GDM1 (cell line): ENCODE measurements at places on chromosomes 6 and 20.

DNA sequence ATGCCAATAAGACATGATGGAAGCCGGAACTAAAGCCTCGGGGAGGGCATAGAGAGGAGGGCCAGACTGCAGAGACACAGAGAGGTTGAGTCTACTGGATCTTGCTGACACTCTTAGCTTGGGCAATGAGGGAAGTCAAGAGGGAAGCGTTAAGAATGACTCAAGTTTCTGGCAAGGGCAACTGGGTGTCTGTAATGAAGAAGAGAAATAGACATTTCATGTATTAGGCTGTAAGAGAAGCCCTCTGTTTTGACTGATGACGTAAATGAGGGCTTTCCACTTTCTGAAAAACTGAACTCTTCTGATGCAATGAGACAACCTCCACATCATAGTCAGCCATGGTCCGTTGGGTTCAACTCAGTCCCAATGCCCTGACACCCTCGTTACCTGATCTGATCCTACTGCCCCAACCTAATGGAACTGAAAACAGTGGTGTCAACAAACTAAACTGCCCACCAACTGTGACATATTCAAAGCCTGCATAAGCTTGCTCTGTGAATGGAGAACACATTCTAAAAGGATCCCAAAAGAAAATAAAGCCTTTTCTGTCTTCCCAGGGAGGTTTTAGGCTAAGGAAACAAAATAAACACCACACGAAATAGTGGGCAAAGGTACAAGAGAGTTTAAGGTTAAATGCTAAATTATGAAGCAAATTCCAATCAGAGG lies 45.8 kb upstream of the PNRC1 start:
- DNase-seq: no peak

DNA sequence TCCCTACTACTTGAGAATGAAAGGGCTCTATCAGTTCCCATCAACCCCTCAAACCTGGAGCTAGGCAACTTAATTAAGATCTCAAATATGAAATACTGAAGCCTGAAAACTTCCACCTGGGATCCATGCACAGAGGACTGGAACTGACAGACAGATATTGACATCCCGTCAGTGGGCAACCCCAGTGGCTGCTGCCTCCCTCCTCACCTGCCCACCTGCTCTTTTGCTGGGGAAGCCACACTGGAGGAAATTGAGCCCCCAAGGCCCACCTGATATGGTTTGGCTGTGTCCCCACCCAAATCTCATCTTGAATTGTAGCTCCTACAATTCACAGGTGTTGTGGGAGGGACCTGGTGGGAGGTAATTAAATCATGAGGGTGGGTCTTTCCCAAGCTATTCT lies 192.8 kb downstream of the LRFN2 start:
- DNase-seq: no peak

DNA sequence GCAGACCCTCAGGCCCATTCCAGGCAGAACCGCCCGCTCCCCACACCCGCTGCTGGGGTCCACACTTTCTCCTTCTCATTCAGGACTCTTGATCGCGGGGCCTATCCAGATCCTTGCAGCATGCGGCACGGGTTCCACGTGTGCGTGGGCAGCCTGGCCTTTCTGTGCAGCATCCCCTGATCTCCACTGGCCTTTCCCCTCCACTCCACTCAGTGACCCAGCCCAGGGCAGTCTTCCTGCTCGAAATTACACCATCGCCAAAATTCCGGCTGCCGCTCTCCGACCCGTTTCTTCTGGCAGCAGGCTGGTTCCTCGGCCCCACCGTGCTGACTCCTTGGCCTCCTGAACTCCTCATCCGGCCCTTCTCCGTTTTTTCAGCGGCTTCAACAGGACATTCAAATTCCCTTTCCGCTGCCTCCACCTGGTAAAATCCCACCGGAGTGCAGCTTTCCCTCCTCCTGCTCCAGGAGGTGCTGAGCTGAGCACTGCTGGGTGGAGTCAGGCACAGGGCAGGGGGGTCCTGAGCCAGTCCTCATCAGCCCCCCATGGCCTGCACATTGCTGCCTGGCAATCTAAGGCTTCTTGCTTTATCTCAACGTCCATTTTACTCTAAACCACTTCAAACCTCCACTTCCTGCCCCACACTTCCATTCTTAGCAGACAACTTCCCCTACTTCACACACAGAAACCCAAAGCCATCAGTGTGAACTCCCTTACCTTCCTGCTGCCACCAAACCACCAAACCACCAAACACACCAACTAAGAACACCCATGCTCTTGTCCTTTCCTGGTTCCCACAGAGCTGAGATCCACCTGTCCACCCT lies 9.0 kb downstream of the SFT2D1 start:
- peak; percentile 74 for DNase-seq

DNA sequence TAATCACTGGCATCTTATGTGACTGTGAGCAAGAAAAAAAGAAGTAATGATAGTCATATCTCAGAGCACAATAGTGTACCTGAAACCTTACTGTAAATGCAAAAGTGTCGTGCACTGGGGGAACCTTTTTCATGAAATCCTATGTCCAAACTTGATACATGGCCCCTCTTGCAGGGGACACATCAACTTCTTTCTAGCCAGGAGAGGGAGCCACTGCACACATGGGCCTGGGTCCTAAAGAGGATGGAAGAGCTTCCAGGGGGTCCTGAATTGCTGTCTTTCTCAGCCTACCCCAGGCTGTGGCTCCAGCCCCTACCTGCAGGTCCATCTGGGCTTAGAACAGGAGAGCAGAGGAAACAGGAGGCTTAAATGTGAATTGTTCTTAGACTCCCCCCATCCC lies 165.7 kb downstream of the SOD2 start:
- DNase-seq: no peak

- peak; percentile 33 for DNase-seq
Measured at GRCh38 chr20:36214684-36215256, 21.5 kb upstream of the AAR2 start.

DNA sequence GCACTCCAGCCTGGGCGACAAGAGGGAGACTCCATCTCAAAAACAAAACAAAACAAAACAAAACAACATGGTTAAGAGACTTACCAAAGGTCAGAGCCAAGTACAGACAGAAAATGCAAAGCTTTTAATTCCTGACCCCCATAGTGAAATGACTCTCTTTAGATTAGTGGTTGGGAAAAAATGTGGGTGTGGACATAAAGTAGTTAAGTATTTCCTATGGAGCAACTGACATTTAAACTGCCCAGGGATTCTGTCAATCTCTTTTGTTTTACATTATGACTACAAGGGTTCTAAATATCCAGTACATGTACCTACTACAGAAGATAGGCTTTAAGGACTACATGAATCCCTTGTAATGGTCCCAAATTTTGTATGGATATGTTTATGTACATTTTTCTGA lies 75.1 kb downstream of the IRAK1BP1 start:
- DNase-seq: no peak

- DNase-seq: no peak
Measured at GRCh38 chr6:4413073-4413472, 277.7 kb upstream of the ECI2 start.

DNA sequence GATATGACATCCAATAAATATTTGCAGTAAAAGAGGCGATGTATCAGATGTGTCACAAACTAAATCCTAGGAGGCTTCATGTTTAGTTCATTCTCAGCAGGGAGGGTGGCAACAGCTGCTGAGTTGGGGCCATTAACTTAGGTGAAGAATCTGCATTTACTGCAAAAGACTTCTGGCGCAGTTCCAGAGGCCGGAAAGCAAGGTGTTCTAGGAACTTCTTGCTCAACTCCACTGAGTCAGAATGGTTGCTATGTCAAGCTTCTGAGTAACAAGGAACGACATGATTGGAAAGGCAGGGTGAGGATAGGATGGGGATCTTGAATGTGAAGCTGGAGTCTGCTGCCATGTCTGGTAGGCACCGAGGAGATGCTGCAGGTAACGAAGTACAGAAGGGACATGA lies 11.7 kb downstream of the ADNP start:
- DNase-seq: no peak

DNA sequence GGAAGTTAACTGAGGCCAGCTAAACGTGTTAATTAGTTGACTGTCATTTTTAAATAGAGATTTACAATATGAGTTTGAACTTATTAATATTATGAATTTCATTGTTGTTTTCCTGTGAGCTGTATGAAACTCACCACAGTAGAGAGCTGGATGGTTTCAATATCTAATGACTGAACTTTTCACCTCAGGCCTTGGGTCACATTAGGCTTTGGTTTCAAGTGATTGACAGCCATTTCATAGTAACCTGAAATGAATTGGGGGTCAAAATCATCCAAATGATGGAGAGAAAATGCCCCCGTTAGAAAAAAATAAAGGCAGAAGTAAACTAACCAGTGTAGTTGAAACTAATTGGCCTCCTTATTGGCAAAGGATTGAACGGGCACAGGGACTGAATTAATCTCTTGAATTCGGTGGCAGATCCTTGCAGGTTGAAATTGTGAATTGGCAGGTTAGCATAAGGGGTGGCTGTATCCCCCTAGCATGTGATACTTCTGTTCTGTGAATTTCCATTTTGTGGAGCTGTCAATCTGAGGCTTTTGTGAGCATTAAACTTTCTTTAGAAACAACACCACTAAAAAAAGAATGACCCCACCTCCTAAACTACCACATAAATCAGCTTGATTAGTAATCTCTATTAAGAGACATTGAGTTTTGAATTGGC lies 155.1 kb upstream of the MMS22L start:
- DNase-seq: no peak

DNA sequence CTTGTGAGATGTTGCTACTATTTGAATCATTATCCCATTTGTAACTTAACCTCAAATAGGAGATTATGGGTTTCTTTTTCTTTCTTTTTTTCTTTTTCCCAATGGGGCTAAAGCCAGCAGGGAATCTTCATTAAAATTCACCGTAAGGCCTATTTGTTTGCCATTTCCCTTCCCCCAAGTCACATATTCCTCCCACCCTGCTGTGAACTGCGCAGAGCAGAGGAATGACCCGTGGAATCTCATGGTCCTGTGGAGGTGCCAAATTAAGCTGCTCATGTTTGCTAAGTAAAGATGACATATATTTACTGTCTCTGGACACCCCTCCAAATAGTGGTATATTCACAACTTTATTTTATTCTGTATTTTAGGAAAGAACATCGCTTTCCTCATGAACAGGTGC lies 699.3 kb downstream of the RNF144B start:
- DNase-seq: no peak

DNA sequence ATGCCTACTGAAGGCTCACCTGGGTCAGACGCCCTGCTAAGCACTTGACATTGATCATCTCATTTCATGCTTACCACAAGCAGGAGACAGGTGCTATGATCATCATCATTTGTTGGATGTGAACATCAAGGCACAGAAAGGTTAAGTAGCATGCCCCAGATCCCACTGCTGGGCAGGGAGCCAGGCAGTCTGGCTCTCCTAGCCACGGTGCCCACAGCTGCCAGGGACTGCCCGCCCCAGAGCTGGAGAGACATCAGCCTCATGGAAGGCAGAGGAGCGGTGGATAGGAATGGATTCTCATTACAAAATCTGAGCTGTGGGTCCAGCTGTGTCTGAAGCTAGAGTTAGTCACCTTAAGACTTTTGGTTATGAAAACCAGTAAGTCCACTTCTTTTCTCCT lies 3.6 kb downstream of the SULF2 start:
- DNase-seq: no peak

DNA sequence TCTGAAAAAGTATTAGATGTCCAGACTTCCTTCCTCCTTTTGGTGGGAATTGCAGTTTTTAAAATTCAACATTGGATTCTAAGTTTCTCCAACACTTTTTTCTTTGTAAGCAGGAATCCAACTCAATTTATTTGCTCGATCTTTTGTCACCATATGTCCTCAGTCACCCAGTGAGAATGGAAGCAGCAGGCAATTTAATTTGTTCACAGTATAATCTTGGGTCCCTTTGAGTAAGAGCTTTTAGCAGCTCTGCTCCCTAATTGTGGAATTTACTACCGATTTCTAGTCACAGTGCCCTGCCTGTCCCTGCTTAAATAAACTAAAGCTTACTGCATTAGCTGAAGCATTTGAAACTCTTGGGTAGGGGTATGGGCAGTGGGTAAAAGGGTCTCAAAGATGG lies 98.6 kb downstream of the BTBD3 start:
- DNase-seq: no peak

- no peak for DNase-seq
Measured at GRCh38 chr20:49276961-49277785, 684 bp downstream of the ZNFX1 start.

DNA sequence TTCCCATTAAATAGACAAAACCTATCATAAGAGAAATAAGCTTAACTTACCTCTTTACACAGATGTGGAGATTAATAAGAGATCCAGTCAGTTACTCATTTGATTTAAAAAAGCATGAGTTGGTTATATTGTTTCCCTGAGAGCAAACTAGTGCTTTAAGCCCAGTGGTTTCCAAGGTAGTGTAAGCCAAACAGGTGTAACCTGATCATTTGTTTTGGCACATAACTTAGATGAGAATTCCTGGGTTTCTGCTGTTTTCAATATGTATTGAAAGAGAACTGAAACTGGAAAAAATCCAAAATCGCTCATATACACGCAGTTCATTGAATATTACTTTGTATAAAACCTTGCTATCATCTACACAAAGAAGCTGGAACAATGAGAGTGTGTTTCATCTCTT lies 30.5 kb upstream of the SMIM8 start:
- DNase-seq: no peak
